ENCODE measurements at places on chromosomes 1 and 21. TPM values are rescaled to one million over a fixed set of nuclear protein-coding genes. Genes with fewer than 3 reads are reported as not detected.
A peak's percentile ranks its signal among the peaks of the same experiment; 100 is the strongest.

The KRTAP20-1 gene
- polyA plus RNA-seq, result not detected

- peak; percentile 34 for DNase-seq
These were observed 38.2 kb downstream of the MATN1 start for GRCh38 chr1:30684881-30685795.

- DNase-seq, result no peak
These were observed 1064.4 kb downstream of the NCAM2 start for GRCh38 chr21:22062472-22063139.

DNA sequence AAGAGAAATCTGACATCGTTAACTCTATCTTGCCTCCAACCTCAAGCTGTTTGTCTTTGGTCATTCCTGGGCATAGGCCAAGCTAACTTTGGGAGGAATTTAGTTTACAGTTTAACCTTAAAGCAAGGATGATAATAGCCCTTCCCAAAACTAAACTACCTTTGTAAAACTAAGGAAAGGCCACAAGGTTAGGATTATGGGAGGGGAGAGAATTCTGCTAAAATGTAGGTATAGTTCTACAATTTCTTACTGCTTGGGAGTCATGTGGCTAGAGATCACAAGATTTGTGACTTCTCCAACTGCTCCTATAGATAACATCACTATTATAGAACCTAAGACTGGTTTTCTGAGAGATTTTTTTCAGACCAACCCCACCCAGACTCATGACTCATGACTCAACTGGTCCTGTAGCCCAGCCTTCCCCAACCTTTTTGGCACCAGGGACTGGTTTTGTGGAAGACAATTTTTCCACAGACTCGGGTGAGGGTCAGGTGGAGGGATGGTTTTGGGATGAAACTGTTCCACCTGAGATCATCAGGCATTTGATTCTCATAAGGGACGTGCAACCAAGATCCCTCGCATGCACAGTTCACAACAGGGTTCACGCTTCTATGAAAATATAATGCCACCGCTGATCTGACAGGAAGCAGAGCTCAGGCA, 70.7 kb upstream of the MUTYH start:
- DNase-seq, result no peak
